GDM1 (cell line): ENCODE measurements at places on chromosomes 4 and X.

- no peak for DNase-seq
Observed at GRCh38 chr4:81165861-81166430, 49.1 kb downstream of the PRKG2 start.

- DNase-seq: no peak
Observed at GRCh38 chr4:57985161-57985560, 875.0 kb upstream of the IGFBP7 start.

DNA sequence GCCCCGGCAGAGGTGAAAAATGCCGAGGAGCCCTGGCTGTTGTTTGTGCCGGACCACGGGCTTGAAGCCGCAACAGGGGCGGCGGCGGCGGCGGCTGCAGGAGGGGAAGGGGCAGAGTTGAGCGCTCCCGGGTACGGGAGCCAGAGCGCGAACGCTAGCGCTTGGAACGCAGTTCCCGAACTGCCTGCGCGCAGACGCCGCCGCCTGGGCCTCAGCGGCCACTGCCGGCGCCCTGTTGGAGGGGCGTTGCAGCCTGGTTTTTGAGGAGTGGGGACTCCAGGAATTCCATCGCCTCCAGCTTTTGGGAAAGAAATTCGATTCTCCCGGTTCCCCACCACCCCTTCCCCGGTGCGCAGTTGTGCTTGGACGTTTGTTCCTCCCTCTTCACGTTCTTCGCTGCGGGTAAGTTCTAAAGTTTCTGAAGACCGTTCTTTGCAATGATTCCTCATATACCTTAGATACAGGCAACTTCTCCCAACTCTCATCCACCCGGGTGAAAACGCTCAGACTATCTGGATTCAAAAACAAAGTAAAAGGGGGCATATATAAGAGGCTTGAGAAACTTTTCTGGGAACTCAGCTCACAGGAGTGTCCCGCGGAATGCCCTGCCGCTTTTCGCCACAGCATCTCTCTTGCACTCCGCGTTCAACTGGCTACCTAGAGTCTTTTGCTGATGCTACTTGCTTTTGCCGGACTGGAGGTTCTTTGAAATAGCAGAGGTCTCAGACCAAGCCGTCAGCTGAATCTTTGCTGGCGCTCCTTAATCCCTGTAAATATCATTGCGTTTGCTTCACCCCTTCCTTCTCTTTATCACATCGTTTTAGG, 1.0 kb downstream of the FAT4 start:
- no peak for DNase-seq

- no peak for DNase-seq
Observed at GRCh38 chr4:27024805-27025204, 164.2 kb downstream of the STIM2 start.

- no peak for DNase-seq
Observed at GRCh38 chr4:17033768-17034181, 135.3 kb upstream of the LDB2 start.

DNA sequence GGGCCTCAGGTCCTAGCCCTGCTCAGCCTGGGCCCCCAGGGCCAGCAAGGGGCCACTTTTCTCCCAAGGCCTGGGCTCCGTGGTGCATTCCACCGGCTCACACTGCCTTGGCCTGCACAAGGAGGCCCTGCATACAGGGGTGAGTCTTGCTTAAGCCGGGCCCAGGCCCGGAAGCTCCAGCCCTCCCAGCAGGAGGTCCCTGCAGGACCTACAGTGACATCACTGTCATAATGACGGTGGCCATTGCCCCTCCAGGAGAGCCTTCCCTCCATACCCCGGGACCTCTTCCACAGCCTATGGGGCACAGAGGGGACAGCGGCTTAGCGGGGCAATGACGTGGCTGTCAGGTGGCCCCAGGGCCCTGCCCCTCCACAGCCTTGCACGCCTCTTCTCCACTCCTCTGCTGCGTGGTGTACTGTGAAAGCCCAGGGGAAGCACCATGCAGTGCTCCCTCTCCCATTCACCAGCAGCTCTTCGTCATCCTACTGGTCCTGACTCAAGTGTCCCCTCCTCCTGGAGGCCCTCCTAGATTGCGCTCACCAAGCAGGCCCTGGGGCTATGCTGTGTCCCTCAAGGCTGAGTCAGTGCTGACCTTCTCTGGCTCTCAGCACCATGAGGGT, 32.3 kb upstream of the AFAP1 start:
- no peak for DNase-seq

DNA sequence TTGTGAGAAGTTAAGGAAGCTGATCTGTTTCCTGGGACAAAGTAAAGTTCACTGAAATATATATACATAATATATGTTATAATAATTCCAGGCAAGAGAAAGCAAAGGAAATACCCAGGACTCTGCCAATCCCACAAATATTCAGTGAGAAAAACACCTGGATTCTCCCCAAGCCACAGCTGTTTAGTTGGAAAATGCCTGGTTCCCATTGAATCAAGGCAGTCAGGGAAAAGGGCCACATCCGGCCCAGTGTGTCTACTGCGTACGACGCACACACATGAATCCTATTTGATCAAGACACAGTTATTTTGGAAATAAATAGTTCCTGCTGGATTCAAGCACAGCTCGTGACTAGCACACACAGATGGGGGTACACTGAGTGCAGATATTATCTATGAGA, 6.3 kb upstream of the DCHS2 start:
- DNase-seq: no peak

- DNase-seq: no peak
Observed at GRCh38 chrX:97898798-97899197, 1015.1 kb downstream of the RPA4 start.

DNA sequence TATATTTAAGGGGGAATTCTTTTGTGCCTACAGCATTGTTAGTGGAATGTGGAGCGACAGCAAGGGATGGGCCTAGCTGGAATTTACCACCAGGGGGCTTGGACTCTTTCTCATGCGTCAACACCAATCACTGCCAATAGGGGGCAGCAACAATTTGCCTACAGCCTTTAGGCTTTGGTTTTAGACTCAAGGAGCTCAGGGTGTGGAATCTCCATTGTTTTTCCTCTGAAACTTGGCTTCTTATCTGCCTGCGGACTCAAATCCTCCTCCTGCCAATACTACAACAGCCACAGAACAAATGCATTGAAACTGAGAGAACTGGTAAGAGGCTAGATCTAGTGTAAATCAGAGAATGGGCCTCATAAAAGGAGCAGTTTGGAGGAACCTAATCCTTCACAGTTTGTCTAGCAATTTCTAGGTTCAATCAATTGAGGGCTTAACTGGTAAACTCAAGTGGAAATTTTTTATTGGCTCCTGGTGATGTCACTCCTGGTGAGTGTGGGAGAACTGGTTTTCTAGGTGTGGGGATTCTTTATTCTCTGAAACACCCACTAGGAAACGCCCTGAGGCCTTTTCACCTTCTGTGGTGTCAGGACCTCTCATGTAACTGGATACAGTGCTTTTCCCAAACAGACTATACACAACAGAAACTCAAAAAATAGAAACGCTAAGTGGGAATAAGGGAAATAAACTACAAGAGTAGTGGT, 27.9 kb upstream of the TMSB4X start:
- peak; percentile 73 for DNase-seq

- no peak for DNase-seq
Observed at GRCh38 chrX:48035891-48036290, 29.1 kb downstream of the SPACA5 start.

- no peak for DNase-seq
Observed at GRCh38 chr4:7418131-7418943, 16.4 kb downstream of the PSAPL1 start.

- no peak for DNase-seq
Observed at GRCh38 chr4:10530137-10530786, 73.0 kb upstream of the ZNF518B start.

DNA sequence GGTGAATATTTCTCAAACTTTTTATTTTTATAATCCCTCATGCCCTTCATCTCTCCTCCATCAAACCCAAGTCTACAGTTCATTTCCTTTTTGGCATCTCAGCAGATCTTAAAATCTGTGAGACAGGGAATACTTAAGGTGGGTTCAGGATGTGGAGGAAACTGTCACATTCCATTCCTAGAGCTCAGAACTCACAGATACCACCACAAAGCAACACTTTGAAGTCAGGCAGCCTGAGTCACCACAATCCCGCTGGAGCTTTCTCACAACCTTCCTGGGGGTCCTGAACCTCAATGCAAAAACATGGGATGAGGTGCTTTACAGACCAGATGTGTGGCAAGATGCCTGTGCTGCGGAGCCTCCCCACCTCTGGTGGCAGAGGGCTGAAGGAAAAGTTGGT, 63.2 kb downstream of the HHIP start:
- no peak for DNase-seq

DNA sequence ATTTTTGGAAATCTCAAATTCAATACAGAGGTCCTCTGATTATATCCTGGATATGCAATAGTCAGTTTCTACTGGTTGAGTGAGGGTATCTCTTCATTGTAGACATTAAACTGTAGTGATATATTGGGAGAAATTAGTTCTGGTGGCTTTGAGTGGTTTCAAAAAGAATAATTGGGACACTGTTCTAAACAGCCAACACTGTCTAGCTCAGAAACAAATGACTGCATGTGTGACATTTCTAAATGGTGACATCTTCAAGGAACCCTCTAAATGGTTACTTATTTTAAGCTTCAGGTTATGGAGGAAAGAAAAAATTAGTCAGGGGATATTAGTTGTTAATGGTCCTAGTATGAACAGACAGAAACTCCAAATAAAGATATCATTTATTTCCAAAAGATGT, 186.2 kb downstream of the LARP7 start:
- no peak for DNase-seq

DNA sequence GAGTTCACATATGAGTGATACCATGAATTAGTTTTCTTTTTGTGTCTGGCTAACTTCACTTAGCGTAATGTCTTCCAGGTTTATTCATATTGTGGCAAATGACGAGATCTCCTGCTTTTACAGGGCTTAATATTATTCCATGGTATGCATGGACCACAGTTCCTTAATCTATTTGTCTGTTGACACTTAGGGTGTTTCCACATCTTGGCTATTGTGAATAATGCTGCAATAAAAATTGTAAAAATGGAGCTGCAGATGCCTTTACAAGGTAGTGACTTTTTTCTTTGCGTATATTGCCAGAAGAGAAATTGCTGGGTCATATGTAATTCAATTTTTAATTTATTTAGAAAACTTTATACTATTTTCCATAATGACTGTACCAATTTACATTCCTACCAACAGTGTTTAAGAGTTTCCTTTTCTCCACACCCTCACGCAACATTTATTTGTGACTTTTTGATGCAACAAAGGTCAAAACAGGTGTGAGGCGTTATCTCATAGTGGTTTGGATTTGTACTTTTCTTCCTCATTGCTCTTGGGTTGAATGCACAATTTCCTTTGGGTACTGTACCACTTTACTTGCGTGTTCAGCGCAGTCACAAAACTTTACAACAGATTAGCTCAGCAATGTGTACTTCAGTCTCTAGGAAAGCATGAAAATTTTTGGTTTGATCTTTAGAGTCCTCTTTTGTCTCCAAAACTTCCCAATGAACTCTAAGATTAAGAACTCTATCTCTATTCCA, 240.8 kb downstream of the PPARGC1A start:
- DNase-seq: no peak

DNA sequence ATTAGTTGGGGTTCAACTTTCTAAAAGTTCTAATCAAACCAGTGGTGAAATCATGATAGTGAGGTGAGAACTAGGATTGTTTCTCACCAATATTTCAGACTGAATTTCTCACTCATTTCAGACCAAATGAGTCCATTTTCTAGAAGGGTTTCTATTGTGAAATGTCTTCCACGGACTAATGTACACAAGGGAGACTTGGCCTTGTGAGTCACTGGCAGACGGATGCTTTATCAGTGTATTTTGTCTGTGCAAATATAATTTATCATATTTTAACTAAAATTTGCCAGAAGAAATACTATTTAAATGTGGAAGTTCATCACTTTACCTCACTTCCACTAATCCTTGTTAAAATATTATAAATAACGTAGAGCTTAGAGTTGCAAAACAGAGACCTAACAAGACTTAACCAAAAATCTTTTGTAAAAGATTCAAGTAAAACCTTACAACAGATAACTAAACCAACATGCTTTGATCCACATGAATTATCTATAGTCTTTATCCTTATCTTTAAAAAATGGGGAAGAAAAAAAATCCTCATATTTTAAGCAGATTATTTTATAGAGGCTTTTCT, 506.0 kb upstream of the FAM241A start:
- DNase-seq: no peak

- no peak for DNase-seq
Observed at GRCh38 chrX:153805436-153805835, 11.0 kb downstream of the SSR4 start.

- no peak for DNase-seq
Observed at GRCh38 chrX:131734621-131735020, 190.7 kb downstream of the OR13H1 start.

- no peak for DNase-seq
Observed at GRCh38 chrX:130167040-130167439, 1.4 kb upstream of the AIFM1 start.

DNA sequence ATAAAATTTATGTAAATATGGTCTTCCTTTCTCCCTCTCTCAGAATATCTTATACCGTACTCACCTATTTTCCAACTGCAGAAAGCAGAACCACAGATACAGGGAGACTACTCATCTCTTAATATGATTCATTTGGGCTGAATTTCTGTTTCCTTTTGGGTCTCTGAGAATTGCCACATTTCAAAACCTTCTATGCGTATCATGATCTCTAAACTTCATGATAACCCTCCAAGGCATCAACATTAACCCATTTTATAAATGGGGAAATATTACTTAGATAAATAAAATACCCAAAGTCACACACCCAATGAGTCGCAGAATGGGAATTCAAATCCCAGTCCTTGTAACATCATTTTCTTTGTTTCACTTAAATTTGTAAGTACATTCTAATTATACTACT, 16.6 kb upstream of the PRDM8 start:
- no peak for DNase-seq

DNA sequence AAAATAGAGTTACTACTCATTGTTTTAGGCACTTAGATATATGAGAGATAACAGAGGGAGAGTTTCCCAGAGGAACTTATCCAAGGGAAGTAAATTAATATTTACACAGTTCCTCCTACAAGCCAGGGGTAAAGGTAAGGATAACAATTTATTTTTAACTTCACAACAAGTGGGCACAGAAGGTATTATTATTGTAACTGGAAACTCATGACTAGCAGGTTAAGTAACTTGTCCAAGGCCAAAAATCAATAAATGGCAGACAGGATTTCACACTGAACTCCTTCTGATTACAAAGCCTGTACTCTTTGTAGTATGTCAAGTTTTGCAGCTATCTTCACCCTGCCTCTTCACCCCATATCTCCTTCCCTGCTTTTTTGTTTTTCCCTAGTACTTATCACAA, 46.9 kb upstream of the F8A3 start:
- no peak for DNase-seq

GRCh38 chr4:147786031-147786430, 54.1 kb downstream of the ARHGAP10 start:
- DNase-seq: no peak

DNA sequence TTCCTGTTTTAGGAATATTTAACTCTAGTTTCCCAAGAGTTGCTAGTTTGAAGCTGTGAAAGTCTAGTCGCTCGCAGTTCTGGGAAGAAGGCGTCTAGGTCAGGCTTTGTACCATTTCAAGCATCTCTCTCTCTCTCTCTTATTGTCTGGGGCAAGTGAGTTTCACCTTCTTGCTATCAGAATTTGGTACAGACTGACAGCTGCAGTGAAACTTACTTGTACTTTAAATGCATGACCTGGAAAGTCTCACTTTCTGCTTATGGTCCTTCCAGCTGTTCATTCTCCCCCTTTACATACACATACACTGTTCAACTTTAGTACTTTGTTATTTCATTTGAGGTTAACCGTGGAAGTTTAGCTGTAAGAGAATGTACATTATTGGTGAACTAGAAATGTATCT, 4.4 kb downstream of the FRMPD4 start:
- DNase-seq: no peak
